ENCODE measurements at places on chromosomes 11 and 22.

DNA sequence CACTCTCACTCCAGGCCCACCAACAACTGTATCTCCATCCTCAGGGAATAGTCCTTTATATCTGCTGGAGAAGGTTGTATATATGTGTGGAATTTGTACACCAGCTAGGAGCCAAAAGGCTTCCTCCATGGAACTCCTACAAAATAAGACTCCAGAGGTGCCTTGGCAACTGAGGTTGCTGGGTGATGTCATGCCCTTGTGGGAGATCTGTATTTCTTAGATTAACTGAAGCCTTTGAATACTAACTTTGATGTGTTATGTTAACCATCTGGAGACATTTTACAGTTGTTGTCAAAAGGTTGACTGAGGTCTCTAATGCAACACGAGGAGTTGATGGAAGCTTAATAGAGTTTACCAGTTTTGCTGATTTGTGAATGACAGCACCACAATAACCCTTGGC is 139.5 kb upstream of the TTC12 start:
- no peak for DNase-seq

GRCh38 chr11:113647856-113648255 is 58.3 kb downstream of the TMPRSS5 start:
- DNase-seq = no peak

DNA sequence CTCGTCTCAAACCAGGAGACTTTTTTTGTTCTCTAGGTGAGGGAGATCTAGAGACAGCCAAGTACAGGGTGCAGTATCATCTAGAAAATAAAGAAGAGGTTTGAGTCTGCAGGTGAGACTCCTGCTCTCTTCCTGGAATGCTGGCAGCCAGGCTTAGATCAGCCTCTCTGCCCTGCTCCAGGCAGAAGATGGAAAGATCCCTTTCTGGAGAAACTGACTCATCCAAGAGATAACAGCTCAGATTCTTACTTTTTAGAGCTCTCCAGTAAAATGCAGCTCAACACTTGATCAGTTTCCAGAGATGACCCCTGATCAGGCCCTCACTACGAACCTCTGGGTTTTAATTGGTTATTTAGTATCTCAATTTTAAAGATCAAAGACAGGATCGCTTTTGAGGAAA is 44.6 kb upstream of the EHF start:
- no peak for DNase-seq

DNA sequence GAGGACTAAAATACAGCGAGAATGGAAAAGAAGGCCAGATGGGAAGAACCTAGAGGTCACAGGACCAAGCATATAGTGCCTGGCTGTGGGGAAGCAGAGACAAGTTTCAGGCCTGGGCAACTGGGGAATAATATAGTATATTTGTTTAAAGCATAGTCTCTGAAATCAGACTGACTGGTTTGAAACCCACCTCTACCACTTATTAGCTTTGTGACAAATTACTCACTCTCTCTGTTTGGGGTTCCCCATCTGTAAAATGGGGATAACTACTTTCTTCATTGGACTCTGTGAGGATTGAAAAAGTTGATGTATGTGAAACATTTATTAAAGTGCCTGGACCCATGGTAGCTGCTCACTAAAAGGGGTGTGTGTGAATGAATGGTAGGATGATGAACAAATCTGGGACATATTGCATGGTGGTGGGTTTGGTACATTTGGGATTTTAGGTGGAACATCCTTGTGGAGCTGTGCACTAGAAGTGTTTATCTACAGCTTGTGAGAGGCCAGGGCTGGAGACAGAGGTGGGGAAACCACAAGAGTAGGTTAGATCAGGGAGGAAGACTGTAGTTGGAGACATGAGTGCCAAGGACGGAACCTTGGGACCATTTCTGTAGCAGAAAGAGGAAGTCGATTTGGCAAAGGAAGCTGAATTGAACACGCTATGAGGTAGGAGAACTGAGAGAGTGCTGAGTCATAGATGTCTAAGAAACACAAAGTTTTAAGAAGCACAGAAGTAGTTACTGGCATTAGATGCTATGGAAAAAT is 52.6 kb downstream of the SWAP70 start:
- no peak for DNase-seq

DNA sequence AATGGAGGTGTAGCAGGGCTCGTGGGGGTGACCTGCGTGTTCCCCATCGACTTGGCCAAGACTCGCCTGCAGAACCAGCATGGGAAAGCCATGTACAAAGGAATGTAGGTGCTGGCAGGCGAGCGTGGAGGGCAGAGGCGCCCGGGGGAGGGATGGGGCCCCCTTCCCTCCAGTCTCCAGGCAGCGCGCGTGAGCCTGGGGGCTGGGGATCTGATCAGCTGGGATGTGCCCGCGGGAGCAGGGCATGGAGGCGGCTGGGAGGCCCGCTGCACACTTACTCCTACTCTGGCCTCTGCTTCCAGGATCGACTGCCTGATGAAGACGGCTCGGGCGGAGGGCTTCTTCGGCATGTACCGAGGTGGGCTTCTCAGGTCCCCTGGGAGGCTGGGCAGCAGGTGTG is 17.8 kb downstream of the SLC25A18 start:
- no peak for DNase-seq

- DNase-seq = no peak
Observed at GRCh38 chr11:74572349-74572748, 20.0 kb upstream of the POLD3 start.

DNA sequence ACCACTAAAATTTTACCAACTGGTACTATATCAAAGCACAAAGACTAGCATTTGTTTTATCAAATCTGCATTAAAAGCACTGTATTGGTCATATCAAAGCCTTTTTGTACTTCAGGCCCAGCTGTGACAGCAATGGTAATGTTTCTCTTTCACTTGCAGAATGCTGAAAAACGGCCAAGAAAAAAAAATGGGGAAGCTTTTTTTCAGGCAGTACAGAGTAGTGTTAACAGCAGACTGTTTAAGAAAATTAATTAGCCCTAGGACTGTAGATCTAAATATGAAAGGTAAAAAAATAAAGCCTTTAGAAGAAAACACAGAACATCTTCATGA is 33.3 kb downstream of the DENND5A start:
- no peak for DNase-seq

GRCh38 chr11:130480186-130480585 is 31.7 kb downstream of the ADAMTS15 start:
- DNase-seq = no peak

DNA sequence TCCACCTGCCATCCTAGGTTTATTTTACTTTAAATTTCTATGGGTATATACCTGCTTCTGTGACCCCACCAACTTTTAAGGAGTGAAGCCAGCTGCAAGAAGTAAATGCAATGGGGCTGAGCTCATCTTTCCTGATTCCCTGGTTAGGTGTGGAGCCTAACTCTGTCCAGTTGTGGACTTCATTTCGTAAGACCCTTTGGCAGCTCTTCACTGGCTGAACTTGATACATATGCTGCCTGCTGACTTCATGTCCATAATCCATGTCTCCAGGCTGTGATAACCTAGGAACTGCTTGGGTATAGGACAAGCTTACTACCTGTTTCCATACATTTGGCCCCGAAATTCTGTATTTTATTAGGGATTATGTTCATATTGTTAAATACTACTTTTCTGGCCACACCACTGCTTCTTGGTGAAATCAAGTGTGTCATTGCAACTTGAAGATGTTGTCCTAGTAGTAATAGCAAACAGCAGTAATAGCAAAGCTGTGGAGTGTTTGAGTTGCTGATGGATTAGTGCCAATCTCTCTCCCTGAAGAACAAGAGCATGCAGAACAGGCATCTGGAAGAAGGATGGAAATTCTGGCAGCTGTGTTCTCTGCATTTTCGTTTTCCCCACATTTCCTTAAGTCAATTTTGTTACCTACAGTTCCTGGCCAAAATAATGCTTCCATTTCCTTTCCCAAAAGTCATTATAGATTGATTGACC is 31.2 kb downstream of the LDLRAD3 start:
- no peak for DNase-seq

DNA sequence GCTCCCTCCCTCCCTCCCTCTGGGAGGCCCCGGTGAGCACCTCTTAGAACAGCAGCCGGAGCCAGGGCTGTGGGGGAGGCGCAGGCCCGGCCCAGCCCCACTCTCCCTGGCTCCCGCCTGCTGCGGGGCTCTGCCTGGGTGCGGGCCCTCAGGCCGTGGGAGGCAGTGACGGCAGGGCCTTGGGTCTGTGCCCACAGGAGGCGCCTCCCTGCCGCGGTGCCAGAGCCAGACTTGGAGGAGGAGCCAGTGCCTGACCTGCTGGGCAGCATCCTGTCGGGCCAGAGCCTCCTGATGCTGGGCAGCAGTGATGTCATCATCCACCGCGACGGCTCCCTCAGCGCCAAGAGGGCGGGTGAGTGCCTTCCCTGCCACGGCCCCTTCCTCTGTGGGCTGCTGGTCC is 9.5 kb downstream of the IRF7 start:
- no peak for DNase-seq

DNA sequence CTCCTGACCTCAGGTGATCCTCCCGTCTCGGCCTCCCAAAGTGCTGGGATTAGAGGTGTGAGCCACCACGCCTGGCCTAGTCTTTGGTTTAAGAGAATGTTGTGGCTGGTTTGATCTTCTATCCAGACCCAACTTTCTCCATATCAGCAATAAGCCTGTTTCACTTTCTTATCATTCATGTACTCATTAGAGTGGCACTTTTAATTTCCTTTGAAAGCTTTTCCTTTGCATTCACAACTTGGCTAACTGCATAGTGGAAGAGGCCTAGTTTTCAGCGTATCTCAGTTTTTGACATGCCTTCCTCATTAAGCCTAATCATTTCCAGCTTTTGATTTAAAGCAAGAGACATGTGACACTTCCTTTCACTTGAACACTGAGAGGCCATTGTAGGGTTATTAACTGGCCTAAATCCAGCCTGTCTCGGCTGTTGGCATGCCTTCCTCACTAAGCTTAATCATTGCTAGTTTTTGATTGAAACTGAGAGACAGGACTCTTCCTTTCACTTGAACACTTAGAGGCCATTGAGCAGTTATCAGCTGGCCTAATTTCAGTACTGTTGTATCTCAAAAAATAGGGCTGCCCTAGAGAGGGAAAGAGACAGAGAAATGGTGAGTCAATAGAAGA is 13.1 kb upstream of the RPL3 start:
- DNase-seq = no peak

GRCh38 chr22:39674536-39674935 is 104.0 kb downstream of the CACNA1I start:
- DNase-seq = no peak
